ENCODE measurements at places on chromosomes 12 and 14.

- DNase-seq: peak; percentile 59
Measured at GRCh38 chr14:100285021-100285912, 21.0 kb downstream of the SLC25A29 start.

DNA sequence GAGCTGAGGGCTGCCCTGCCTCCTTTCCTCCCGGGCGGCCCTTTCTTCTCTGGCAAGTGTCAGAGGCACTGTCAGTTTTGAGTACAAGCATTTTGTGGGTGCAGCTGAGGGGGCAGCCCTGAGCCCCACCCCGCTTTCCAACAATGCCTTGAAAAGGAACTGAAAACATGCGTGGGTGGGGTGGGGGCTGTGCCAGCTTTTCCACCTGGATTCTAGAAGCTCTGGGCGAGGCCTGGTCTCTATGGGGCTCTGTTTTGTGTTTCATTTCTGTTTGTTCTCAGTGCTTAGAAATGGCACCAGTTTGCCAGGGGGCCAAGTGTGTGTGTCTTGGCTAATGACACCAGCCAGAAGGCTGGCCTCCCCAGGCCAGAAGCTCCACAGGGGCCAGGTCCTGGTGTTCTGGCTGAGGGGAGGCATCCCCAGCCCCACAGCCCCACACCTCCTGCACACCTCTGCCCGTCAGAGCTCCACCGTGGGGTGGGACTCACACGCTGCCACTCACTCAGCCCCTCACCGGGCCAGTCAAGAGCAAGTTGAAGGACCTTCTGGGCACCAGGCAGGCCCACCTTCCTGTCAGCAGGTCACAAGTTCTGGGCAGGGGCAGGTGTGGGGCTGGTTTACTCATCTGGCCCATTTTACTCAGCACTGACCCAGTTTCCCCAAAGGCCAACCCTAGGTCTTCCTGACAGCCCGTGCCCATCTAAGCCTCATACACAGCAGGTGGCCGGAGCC, 155.1 kb downstream of the CALM1 start:
- no peak for DNase-seq

DNA sequence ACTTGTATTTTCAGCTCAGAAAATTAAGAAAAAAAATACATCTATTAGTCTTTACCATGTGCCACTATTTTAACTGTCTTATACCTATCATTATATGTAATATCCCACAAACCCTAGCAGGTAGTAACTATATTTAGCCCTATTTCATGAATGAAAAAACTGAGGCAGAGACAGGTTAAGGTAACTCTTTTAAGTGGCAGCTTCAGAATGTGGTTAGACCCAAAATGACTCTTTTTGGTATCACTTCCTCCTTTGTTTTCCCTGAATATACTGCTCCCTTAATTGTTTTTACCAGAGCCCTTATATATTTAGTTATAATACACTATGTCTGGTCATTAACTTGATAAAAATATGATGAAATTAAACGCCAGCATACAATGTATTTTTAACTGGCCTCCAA, 235.6 kb upstream of the RPL10L start:
- DNase-seq: no peak

DNA sequence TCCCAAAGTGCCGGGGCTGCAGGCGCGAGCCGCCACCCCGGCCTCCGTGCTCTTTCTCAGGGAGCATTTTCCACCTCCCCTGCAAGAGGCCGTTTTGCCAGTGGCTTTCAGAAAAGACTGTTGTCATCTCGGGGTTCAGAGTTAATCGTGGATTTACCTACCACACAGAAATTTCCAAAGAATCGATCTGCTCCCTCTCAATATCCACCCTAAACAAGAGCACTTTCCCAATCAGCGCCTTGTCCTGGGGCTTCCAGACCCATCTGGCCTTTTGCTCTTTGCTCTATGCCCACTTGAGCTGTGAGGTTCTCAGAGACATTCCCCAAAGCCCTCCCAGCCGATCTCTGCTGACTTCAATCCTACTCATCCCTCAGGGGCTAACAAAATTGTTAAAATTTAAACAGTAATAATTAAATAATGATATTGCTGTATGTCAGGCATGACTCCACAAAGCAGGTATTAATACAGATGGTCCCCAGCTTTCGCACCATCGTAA, 86.6 kb downstream of the NINJ2 start:
- no peak for DNase-seq

DNA sequence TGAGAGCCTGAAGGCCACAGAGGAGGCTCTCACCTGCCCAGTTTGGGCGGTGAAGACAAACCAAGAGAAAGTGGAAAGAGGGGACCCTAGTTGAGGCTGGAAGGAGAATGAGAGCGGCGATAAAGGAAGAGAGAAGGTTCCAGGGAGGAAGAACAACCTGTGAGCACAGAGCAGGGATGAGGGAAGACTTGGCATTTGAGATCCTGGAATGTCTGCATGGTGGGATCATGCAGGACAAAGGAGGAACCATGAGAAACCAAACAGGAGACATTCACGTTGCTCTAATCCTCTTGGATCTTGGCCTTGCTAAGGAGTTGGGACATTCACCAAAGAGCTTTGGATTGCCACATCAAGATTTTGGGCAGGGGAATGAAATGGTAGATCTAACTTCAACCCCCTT, 22.9 kb upstream of the RBM19 start:
- DNase-seq: no peak

- DNase-seq: no peak
Measured at GRCh38 chr14:26217778-26218177, 380.1 kb downstream of the NOVA1 start.

GRCh38 chr14:103142721-103143302, 19.6 kb downstream of the TNFAIP2 start:
- DNase-seq: no peak

GRCh38 chr12:58293308-58293982, 352.1 kb downstream of the ATP23 start:
- no peak for DNase-seq

GRCh38 chr12:112627851-112628250, 163.7 kb upstream of the RPH3A start:
- DNase-seq: no peak

DNA sequence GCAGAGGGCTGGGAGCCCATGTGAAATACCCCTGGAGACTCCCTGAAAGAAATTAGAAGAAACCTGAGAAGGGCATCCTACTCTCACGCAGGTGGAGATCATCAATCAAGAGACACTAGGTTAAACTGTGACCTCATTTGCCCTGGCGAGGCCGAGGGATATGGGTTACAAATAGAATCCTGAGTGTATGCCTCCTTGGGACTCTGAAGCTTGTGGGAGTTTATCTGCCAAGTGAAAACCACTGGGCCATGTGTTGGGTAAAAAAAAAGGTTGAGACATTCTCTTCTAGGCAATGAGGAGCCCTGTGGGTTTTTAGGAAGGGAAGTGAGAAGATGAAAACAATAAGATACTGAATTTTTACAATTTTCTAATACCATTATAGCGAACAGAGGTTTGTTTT, 160.7 kb upstream of the ARID2 start:
- no peak for DNase-seq

- no peak for DNase-seq
Measured at GRCh38 chr12:90023207-90023900, 314.7 kb upstream of the ATP2B1 start.

DNA sequence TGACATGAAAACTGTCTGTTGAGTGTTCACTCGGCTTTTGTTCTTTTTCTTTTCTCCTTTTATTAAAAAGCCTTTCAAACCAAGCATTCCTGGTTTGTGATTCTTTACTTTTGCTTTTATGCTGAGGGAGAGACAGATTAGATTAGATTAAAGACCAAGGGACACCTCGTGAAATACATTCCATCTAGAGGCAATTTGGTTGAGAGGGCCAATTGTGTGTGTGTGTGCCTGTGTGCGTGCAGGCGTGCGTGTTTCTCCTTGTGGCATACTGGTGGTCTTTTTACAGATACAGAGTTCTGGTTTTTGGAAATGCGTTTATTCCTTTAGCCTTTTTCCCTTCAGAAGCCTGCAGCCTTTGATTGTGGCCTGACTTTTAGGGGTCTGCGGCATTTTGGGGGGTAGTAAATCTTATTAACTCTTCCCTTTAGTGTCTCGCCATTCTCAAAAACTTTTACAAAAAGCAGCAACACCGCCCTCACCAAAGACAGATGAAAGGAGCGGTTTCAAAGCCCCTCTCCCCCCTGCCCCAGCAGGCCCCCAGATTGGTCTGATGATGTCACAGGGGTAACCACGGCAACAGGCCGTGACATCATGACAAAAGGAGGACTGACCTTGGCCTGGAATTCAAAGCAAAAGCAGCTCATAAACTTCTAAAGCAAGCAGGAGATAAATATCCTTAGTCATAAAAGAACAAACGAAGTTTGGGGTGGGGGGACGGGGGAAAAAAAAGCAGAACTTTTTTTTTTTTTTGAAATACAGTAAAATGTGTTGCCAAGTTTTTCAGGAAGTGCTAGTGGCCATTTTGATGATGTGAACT, 84.1 kb upstream of the TBX3 start:
- DNase-seq: no peak

DNA sequence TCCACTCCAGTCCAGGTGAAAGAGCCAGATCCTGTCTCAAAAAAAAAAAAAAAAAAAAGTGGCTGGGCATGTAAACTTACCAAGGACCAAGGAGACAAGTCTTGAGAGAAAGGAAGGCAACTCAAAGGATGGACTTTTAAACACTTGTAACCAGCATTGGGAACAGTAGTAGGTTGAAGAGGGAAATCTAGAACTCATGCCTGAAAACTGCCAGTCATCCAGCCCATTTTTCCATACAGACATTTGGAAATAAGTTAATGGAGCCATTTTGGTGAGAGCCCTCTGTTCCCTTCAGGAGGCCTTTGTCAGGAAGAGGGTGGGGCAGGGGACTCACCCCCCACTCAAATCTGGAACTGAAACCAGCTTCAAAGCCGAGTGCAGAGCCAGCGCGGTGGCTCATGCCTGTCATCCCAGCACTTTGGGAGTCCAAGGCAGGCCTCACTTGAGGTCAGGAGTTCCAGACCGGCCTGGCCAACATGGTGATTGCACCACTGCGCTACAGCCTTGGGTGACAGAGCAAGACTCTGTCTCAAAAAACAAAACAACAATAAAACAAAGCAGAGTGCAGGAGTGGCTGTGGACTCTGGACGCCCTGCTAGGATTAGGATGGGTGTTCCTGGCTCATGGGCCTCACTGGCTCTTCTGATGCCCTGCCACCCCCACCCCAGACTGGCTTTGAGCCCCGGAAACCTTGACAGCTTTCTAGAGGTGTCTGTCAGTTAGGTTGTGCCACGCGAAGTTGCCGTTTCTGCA, 1.6 kb upstream of the MLXIP start:
- DNase-seq: no peak

DNA sequence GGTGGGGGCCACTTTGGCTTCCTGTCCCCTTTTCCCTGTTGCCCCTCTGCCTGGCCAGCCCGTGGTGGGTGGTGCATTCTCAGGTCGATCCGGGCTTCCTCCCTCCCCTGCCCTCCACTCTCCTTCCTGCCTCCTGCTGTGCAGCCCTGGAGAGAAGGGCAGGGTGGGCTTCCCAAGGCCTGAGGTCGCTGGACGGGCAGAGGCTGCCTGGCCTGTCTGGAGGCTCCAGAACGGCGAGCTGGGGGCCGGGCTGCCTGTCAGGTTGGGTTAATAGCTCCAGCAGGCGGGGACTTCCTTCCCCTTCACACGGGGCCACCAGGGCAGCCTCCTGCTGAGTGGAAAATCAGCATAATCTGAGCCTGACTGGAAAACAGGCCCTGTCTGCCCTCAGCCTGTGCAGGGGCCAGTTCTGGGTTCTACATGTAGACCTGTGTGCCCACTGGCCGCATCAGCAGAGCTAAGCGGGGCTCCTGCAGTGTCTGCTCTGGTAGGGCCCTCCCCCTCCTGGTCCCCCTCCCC, 11.3 kb downstream of the KIF26A start:
- no peak for DNase-seq

GRCh38 chr12:99387661-99388060, 259.9 kb upstream of the GARIN6 start:
- no peak for DNase-seq

DNA sequence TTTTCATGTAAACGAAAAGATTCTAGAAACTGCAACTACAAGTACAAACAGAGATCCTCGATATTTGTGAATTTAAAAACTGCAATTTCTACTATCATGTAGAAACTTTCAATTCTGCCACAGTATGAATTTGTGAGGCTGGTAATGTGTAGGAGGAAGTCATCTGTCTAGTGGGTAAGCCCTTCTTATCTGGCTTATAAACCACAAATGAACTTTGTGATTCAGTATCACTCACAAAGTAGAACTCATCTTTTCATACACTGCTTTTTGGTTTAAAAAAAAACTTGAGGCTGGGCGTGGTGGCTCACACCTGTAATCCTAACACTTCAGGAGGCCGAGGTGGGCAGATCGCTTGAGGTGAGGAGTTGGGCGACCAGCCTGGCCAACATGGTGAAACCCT, 20.7 kb downstream of the GTF2A1 start:
- no peak for DNase-seq

DNA sequence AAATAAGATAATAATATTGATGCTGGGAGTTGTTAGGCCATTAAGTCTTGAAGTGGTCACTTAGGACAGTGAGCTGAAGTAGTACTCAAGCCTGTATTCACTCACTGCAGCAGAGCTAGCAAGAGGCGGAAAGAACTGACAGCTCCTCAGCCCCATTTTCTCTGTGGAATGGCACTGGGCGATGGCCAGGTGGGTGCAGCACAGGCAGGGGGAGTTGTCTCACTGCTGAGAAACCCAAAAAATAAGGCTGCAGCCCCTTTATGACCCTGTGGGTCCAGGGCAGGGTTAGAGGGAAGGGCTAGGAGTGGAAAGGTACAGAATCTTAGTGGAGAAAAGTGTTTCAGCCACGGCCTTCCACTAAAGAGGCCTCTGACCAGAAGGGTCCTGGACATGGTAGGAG, 35.5 kb downstream of the PDZRN4 start:
- no peak for DNase-seq

- DNase-seq: no peak
Measured at GRCh38 chr12:13504074-13504473, 307.5 kb downstream of the EMP1 start.

DNA sequence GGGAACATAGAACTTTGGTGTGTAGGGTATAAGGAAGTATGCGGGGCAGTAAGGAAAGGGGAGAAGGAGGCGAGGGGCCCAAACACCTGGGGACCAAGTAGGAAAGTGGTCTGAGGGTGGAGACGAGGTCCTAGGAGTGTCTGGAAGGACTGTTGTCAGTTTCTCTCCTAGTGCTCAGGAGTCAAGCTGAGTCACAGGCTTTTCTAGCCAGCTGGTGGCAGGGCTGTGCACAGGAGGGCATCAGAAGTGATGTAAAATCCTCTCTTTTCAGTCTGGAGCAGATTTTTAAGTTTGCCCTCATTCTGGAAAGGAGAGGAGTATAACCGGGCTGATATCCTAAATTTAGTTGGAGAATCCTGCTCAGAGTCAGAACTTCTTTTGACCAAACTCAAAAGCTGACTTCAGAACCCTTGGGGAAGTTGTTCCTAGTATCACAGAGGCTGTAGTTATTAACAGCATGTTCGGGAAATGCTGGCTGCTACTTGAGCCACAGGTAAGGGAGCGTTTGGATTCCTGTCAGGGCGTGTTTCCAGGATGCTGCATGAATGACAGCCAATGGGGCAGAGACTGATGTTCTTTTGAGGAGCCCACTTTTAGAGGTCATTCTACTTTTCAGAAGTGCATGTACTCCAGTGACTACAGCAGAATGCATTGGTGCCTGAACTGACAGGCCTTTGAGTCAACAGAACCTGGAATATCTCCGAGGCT, 19.3 kb downstream of the ZNF664 start:
- no peak for DNase-seq

Data from stimulated activated CD8-positive, alpha-beta memory T cell treated with anti-CD3 and anti-CD28 coated beads, Interleukin-7, amount 100 ng/mL, for 1 hour (primary cell).